NCI-H2029 (cell line): ENCODE measurements at places on chromosomes 6 and 20.

DNA sequence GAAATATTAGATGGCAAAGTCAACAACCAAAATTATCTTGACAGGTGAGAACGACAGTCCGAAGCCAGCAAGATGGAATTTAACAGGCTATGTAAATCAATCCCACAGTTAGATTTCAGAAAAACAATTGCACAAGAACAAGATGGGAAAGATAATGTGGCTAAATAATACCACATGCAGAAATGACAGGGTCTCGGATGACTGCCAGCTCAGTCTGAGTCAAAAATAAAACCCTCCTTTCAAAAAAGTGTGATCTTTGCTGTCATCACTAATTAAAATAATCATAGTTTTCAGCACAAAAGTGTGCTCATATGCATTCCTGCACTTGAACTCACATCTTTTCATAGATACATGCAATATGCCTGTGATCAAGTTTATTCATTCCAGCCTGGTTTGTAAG is 25.9 kb downstream of the FOXQ1 start:
- no peak for DNase-seq

- DNase-seq: no peak
Observed at GRCh38 chr20:41264819-41265218, 52.7 kb downstream of the ZHX3 start.

DNA sequence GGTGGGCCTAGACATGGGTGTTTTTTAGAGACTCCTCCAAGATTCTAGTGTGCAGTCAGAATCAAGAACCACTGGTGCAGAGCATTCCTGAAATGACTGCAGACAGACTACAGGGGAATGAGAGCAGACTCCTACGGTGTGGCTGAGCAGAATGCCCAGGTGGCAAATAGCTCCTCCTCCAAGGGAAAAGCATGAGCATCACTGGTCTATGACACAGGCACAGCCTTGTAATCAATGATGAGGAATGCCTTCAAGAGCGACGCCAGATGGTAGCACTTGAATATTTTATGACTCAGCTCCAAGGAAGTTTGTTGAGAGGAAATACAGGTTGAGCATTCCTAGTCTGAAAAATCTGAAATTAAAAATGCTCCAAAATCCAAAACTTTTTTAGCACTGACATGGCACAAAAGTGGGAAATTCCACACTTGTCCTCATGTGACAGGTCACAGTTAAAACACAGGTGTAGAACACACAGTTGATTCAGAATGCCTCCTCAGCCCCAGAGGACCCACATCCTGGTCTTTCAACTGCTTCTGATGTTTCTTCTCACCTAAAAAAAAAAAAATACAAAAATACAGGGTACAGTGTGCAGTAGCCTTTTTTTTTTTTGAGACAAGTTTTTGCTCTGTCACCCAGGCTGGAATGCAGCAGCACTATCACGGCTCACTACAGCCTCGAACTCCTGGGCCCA is 10.6 kb upstream of the FAM8A1 start:
- no peak for DNase-seq

DNA sequence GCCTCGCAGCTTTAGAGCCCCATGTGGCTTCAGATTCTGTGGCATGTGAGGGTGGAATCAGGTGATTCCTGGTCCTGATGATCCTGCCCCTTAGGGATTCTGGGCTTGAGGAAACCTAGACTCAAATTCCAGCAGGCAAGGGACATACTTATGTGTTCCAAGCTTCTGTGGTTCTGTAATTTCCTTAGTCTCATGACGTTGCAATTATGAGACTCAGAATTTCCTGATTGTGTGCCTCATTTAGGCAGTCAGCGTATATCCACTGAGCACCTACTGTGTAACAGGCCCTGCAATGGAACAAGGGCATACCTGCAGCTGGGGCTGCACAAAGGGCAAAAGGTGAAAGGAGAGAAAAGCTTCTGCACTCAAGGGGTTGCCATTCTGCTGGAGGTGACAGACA is 11.6 kb upstream of the BPIFB4 start:
- no peak for DNase-seq

DNA sequence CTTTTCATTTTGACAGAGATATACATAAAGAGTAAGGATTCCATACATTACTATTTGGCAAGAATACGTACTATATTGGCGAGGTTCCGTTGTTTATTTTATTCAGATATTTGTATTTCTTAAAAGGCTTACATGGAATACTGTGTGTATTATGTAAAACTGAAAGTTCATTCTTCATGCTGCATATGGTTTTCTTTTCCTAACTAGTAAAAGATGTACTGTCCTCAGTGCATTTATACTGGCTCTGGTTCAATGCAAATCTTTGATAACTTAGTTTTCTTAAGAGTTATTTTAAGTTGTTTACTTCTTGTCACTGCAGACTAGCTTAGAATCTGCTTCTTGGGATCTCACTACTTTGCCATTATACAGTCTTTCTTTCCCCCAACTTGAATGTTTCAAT is 42.0 kb downstream of the ADGRB3 start:
- no peak for DNase-seq

- DNase-seq: no peak
Observed at GRCh38 chr20:59153832-59154231, 9.8 kb upstream of the ZNF831 start.
